ENCODE measurements at places on chromosomes 16 and 17.

DNA sequence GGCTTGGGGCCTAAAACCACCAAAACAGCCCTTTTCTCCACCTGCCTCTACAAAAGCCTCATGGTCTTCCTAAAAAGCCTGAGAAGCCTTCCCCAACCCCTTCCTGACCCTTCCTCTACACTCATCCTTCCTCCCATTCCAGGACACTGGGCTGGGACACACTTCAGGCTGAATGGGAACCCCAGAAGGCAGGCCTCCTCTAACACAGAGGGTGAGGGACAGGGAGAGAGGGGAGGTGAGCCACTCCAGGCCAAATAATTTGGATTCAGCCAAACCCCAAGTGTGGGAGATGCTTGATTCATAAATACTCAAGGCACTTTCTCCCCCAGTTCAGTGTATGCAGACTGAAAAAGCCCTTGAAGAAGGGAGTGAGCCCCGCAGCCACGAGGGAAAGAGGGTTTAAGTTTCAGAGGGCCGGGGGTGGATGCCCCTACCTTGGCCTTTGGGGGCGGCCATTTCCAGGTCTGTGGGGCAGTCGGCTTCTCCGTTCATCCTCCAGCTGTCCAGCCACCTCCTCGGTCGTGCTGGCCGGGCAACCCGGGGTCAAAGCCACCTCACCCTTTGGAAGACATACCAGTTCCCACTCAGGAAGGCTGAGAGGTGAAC lies 1.6 kb downstream of the UBTF start:
- no peak for DNase-seq

DNA sequence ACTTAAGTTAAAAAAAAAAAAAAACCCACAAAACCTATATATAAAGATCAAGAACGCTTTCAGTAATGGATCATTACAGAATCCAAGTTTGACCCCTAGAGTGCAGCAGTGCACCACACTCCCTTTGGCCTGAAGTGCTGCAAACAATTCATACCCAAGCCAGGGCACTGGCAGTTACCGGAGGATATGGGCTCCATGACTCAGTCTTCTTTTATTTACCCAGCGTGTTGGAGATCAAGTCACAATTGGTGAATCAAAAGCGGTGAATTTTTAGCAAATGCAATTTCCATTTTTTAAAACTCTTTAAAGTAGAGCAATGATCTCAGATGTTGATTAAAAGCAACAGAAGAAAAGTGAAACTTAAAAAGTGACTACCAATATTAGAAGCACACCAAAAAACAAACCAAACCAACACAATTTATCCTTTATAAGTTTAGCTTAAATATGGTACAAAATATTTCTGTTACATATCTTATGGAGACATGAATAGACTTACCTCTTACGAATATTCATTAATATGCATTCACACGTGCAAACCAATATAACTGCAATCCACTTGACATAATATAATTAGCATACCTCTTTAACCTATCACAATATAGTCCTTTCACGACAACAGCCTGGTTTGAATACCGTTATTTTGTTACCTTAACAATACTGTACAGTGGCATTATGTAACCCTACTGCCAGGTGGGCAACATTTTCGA lies 46.3 kb downstream of the ZNF652 start:
- peak; percentile 63 for DNase-seq

GRCh38 chr17:33564146-33564545 lies 271.1 kb upstream of the ASIC2 start:
- no peak for DNase-seq

- peak; percentile 61 for DNase-seq
Measured at GRCh38 chr17:68457168-68457538, at the start of gene WIPI1. Gene WIPI1 (minus strand): TSS chr17:68457496. CDS start chr17:68457421, 75 bp downstream.

GRCh38 chr16:28501258-28502232 lies 5.1 kb downstream of the IL27 start:
- DNase-seq: no peak

DNA sequence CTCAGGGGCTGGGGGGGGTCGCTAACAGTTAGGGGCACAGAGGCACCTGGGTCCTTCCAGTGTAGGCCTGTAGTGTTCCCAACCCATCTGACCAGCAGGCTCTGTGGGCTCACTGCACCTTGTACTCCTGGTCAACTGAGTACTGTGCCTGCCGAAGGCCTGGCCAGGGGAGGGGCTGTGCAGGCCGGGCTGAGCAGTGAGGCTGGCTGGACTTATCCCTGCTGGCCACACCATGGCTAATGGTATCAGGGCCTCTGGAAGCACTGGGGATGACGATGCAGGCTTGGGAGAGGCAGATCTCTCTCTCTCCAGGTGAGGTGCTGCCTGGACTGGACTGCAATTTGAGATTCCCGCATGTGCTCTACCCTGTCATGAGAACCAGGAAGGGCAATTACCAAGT lies 58.9 kb upstream of the SDK2 start:
- DNase-seq: no peak

All from T1000 (cell line).